ENCODE measurements at places on chromosomes 3 and 15. TPM values are rescaled to one million over a fixed set of nuclear protein-coding genes. Genes with fewer than 3 reads are reported as not detected.
A peak's percentile ranks its signal among the peaks of the same experiment; 100 is the strongest.

DNA sequence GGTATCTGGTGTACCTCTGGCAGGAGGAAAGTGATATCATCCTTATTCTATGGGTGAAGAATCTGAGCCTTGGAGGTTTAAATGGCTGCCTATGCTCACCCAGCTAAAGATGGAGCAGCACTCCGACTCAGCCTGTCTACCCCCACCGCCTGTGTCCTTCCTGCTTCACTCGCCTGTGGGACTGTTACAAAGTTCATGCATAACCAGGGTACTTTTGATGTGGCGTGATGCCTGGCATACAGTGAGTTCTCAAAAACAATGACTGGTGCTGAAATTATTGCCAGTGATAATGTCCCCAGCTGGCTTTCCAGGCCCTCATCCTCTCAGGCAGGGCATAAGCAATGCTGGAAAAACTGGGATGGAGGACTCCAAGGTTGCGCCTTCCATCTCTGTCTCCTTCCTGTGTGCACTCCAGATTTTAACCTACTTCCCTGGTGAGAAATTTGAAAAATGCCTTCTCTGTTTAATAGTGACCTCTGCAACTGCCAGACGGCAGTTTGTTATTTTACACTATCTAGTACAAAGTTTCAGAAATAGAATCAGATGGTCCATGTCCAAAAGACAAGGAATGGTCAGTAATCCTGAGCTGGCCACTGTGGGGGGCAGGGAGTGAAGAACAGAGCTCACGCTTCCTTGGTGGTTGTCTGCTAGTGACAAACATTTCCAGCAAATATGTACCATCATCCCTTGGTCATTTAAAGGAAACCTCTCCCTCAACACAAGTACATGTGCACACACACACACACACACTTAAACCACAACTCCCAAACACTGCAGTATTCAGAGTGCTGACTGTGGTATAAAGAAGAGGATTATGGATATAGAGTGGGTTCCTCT, 86.5 kb upstream of the NMNAT3 start:
- DNase-seq, result no peak

DNA sequence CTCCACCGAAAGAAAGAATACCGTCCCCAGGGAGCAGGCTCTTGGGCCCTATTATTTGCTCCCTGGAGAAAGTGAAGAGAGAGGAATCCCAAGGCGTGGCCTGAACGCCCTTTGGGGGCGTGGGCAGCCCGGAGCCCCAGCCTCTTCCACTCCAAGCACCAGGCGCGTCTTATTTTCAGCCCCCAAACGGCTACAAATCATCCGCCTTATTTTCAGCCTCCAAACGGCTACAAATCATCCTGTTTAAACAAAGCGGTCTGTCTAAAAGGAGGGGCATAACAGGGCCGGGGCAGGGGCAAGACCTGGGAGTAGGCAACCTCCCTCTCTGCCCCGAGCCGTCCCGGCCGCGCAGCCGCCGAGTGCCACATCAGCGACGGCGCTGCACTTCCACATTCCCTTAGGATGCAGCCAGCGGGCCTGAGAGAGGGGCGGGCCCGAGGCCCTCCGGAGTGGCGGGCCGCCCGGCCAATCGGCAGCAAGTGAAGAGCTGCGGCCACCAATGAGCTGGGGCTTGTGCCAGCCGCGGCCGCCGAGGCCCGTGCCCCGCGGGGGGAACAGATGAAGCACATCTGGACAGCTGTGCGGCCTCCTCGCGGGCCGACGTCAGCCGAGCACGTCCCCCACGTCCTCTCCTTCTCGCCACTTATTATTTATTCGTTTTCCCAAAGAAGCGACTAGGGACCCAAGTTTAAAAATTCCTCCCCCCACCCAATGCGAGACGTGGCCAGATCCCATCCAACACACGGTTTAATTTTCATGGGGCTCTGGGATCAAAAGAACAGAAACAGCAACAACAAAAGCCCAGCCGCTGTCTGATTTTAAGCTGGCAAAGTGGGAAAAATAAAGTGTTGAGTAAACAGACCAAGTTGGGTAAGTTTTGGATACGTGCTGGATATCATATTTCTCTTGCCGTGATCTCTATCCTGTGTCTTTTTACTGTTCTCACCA, at the start of gene TMEM45A:
Gene TMEM45A (plus strand): TSS at position 561 of the 948 bp plus-strand sequence. CDS start 62,593 bp downstream, outside the sequence.
- DNase-seq, result peak; percentile 94

DNA sequence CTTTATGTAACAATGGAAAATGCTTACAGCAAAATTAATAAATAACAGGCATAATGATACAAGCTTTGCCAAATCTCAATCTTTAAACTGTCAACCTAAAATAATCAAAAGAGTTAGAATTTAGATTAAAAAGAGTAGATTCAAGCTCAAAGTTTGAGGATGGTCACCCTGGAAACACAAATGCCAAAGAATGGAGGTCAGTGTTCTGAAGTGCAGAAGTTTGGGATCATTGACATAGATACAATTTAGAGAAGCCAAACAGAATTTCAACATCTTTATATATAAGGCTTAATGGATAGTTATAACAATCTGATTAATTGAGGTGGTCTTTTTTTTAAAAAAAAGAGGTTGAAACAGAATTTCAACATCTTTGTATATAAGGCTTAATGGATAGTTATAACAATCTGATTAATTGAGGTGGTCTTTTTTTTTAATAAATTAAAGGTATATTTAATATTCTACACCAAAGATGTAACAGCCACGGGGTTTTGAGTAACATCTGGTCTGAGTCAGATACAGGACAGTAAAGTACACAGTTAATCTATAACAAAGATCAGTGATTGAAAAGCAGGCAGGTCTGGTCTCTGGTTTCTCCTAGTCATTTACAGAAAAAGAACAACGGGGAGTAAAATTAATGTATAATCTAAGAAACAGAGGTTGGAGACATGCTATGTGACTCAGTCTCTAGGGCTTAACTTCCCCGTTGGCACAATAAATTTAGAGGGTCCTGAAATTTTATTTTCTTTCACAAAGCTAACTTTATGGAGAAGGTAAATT, 490.7 kb downstream of the GBE1 start:
- DNase-seq, result no peak

DNA sequence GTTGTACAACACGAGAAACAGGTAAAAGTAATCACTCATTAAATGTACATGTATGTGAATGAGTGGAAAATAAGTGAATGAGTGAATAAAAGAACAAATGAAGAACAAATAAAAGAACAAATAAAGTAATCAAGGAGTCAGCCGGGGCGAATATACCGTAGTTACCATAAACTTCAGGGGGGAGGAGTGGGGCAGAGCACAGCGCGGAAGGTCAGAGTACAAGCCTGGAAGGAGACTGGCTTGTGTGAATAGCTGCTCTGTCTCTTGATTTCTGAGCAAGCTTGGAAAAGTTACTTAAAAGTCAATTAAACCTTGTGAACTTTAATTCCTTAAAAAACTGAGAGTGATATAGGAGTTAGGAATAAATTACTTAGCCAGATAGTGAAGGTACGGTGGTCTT, 466.5 kb upstream of the CNTN4 start:
- DNase-seq, result no peak

Gene HRG
- not detected for total RNA-seq

GRCh38 chr3:57383838-57384237, 91.4 kb upstream of the ASB14 start:
- no peak for DNase-seq

DNA sequence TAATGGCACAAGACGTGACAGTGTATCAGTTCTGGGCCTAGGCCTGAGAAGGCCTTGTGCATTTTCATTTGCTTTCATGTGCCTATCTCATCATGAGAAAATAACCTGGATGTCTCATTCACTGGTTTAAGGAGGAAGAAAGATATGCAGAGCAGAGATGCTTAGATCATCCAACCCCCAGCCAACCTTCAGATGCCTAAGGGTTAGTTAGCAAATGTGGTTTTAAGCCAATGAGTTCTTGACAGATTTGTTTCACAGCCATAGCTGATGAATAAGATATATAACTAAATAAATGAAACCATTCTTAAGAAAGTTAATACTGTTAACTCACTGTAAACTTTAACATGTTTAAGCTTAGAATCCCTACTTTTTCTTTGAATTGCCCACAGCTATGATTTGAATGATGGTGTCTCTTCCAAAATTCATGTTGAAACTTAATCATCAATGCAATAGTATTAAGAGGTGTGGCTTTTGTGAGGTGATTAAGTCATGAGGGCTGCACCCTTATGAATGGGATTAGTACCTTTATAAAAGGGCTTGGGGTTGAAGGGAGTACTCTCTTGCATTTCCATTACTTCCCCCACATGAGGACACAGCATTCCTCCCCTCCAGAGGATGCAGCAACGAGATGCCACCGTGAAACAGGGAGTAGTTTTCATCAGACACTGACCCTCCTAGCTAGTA, 324.6 kb upstream of the TBC1D5 start:
- no peak for DNase-seq

GRCh38 chr3:355622-356021, 159.1 kb downstream of the CHL1 start:
- peak; percentile 11 for DNase-seq

Gene MASP1
- not detected for total RNA-seq

GRCh38 chr3:59271971-59272370, 222.1 kb upstream of the CFAP20DC start:
- no peak for DNase-seq

Gene RBPMS2
- total RNA-seq, result not detected

Gene MCF2L2
- 0.64 TPM for total RNA-seq

Gene CSNK1G1
- total RNA-seq, result 19.3 TPM

Gene SLC9A9
- 7.4 TPM for total RNA-seq

Gene PIF1
- 8.9 TPM for total RNA-seq

DNA sequence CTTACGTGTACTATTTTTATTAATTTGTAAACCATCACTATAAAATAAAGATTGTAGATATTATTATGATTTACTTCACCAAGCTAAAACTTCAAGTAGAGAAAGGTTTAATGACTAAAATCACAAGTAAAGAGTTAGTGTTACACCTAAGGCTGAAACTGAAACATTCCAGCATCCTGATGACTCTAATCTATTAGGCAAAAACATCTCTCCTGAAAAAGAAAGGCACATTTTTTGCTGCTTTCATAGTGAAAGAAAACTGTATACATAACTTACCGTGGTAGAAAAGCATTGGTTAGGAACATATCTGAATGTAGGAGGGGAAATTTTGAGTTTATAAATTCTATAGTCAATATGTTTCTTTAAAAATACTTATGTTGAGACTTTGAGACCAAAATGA, 35.4 kb downstream of the CCDC191 start:
- DNase-seq, result no peak

GRCh38 chr15:78232951-78233350, 1.4 kb downstream of the ACSBG1 start:
- no peak for DNase-seq

Gene FMN1
- total RNA-seq, result 26.6 TPM

GRCh38 chr15:77296773-77297337, 123.0 kb downstream of the PEAK1 start:
- DNase-seq, result peak; percentile 15

DNA sequence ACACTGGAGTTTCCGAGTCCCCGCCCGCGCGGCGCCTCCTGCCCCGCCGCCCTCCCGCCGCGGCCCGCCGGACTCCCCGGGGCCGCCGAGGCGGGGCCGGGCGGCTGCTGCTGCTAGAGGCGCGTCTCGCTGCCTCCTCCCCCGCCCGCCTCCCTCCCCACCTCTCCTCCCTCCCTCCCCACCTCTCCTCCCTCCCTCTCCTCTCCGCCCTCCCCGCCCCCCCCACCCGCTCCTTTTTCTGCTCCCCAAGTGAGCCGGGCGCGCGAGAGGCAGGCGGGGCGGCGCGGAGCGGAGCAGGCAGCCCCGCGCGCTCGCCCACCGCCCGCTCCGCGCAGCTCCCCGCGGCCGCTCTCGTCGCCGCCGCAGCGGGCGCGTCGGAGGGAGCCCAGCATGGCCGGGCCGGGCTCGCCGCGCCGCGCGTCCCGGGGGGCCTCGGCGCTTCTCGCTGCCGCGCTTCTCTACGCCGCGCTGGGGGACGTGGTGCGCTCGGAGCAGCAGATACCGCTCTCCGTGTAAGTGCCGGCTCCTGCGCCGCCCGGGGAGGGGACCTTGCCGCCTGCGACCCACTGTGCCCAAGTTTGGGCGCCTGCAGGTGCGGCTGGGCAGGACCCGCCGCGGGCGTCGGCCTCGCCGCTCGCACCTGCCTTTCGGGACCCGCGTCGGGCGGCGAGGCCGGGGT, at the start of gene CACNA2D3:
Gene CACNA2D3 (plus strand): TSS at position 229 of the 679 bp plus-strand sequence.
- no peak for DNase-seq

Gene FHIT
- total RNA-seq, result 0.53 TPM

- DNase-seq, result no peak
These were observed 38.3 kb downstream of the LRRFIP2 start for GRCh38 chr3:37136067-37136466.

DNA sequence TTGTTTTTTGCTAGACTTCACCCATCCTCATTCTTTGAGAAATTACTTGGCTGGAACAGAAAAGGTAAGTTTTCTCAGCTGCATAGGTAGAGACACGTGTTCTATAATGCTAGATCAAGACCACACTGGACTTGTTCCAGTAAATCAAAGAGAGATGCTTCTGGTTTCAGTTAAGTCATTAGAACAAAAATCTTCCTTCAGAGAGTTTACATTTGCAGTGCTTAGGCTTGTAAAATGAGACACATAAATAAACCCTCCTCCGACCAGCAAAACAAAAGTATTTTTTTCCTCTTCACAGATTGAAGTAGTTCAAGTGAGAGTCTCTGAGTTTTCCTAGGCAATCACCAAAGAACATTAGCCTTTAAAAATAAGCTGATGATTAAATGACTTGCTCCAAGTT, 87.3 kb upstream of the PROK2 start:
- DNase-seq, result no peak

- DNase-seq, result no peak
These were observed 164.3 kb downstream of the EFHB start for GRCh38 chr3:19769694-19770093.

DNA sequence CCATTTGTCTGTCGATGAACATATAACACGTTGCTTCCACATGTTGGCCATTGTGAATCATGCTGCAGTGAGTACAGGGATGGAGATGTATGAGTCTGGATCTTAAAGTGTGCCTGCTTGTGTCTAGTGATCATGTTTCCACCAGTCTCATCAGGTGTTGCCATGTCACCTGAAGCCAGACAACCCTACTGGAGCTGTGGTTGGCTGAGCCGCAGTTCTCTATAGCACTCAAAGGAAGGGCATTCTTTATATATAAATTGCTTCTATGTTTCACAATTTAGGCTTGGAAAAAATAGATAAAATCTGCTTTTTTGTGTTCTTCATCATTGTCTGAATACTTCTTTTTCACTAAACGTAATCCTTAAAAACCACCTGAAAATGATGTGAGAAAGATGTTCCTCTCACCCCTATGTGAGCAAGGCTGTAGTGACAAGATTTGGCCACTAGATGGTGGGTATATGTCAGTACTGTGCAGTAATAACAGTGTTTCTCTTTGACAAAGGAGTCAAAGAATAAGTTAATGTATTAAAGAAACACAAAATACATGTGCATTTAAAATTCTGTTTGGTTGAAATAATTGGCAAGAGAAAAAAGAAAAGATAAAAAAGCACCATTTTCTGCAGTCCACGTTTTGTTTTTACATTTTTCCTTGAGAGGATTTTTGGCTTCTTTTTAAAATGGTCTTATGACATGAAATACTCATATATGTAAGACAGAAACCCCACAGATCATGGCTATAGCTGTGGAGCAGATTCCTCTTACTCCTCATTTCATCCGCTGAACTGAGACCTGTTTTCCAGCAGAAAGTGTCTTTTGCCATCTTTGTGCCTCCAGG, 394.5 kb upstream of the DPPA4 start:
- peak; percentile 72 for DNase-seq

Gene SLC12A1
- total RNA-seq, result not detected

Gene IL17RB
- total RNA-seq, result not detected
